ENCODE measurements at places on chromosomes 1 and 21.

GRCh38 chr1:152873495-152873894, 4.6 kb upstream of the SMCP start:
- DNase-seq, result no peak

GRCh38 chr1:157274698-157275534, 136.7 kb upstream of the ETV3 start:
- no peak for DNase-seq

GRCh38 chr1:220391491-220391890, 119.2 kb upstream of the RAB3GAP2 start:
- DNase-seq, result no peak

- DNase-seq, result no peak
Observed at GRCh38 chr1:6935911-6936690, 150.8 kb downstream of the CAMTA1 start.

GRCh38 chr1:214473387-214473786, 78.0 kb downstream of the PTPN14 start:
- no peak for DNase-seq
